ENCODE measurements at places on chromosomes 1 and 21. TPM values are rescaled to one million over a fixed set of nuclear protein-coding genes. Genes with fewer than 3 reads are reported as not detected.

The RHD gene
- total RNA-seq = 1.6 TPM

The NHLH1 gene
- total RNA-seq = 1.3 TPM

GRCh38 chr21:21750124-21750825, 752.1 kb downstream of the NCAM2 start:
- DNase-seq = no peak

- no peak for DNase-seq
Measured at GRCh38 chr1:76075877-76076276, 1.3 kb downstream of the ST6GALNAC3 start.

GRCh38 chr1:45200906-45201500, 5.4 kb downstream of the ZSWIM5 start:
- DNase-seq = no peak

DNA sequence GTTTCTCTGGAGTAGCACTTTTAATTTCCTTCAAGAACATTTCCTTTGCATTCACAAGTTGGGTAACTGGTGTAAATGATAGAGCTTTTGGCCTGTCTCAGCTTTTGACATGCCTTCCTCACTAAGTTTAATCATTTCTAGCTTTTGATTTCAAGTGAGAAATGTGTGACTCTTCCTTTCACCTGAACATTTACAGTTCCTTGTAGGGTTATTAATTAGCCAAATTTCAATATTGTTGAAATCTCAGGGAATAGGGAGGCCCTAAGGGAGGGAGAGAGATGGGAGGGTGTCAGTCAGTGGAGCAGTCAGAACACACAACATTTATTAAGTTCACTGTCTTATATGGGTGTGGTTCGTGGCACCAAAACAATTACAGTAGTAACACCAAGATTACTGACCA, 14.2 kb downstream of the AADACL3 start:
- DNase-seq = no peak

DNA sequence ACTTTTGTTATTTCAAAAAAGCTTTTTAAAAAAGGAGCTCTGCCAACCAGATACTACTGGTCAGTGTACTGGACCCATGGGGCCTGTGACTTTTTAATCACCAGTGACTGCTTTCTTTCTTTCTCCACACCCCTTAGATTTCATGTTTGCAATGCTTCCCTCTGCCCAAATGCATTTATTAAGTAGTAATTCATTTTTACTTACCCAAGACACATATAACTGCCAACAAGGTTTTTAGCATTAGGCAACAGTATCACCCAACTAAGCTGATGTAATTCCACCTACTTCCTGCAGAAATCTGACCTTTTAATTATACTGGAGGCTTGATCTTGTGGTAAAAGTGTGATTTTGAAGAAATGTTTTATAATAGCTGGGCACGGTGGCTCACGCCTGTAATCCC, 12.5 kb downstream of the MECR start:
- no peak for DNase-seq

The ATXN7L2 gene
- 17.3 TPM for total RNA-seq

The VWA1 gene
- 55.6 TPM for total RNA-seq

GRCh38 chr21:44829507-44830092, 11.7 kb upstream of the SUMO3 start:
- no peak for DNase-seq

- no peak for DNase-seq
Measured at GRCh38 chr1:242427519-242427918, 97.0 kb downstream of the PLD5 start.

DNA sequence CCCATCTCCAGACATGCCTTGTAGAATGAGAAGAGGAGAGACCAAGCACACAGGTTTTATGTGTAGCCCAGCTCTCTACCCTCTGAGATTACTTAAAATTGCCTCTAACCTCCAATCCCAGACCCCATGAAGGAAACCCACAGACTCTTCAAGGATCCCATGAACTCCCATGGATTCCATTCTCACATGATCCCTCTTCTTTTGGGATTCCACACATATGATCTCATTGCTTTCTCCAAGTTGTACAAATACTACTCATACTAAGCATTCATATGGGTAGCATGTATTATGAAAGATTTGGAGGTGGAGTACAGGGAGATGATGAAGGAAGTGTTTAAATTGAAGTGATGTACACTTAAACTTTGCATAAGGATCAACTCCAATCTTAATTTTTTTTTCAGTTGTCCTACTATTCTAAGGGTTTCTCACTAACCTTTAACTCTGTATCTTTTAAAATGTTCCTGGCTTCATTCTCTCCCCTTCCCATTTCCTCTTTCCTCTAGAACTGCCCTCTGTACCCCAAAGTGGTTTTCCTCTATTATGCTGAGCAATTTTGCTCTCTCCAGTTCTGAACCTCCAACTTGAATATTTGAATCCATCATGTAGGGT, 41.6 kb downstream of the MFSD2A start:
- no peak for DNase-seq

The DNASE2B gene
- total RNA-seq = not detected

The TFF3 gene
- total RNA-seq = 1.5 TPM

- DNase-seq = no peak
Measured at GRCh38 chr1:169468982-169469381, 16.8 kb downstream of the SLC19A2 start.

- no peak for DNase-seq
Measured at GRCh38 chr1:113605146-113605545, 154.1 kb downstream of the PHTF1 start.

The SELL gene
- not detected for total RNA-seq

DNA sequence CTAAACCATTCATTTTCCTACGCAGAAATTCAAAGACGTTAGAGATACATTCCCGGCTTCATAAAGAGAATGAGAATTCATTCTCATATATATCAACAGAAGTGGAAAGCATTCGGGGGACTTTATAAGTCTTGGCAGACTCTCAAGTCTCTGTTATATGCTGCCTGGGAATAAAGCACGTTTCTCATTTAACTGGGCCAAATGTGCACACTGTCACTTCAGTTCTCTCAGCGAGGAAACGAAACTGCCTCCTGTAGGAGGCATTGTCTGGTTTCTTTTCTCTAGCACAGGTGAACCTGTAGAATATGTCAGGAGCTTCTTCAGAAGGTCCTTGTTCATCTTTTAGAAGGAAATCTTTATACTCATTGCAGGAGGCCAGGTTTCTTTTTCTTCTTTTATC, 367.6 kb downstream of the PTBP2 start:
- no peak for DNase-seq

DNA sequence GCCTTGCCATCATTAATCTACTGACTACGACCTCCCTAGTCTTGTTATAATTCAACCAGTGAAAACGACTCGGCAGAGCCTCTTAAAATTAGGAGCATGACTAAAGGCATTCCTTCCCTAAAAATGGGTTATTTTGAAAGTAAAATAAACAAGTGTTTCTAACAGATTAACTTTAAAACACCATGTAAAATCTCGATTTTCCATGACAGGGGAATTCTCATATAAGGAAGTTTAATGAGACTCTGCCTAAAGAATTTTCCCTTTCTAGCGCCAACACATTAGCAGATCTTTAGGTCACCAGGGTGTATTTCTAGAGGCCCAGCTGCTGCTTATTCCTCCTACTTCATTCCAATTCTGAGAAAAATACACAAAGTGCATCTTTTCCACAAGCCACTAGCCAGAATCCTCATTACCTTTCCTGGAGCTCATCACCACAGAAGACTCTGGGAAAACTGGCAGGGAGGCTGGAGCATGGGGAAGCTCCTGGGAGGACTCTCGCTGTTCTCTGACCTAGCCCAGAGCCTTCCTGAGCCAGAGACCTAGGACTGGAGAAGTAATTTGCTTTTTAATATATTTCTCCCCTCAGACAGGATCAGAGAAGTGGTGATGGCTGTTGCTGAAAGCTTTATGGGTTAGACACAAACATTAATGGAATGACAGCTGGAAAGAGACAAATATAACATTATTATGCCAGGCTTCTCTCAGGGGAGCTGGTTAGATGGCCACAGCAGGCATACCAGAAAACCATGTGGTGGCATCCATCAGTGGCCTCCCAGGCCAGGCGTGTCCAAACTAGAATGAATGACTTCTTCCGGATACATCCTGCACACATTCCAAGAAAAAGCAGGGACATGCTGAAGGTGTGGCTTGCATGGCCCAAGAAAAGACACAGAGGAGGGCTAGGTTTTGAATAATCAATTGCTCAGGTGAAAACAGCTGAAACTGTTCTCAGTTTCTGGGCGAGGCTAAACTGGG, 63.6 kb upstream of the CTTNBP2NL start:
- no peak for DNase-seq

- DNase-seq = no peak
Measured at GRCh38 chr1:205965036-205965884, 22.0 kb upstream of the SLC26A9 start.

DNA sequence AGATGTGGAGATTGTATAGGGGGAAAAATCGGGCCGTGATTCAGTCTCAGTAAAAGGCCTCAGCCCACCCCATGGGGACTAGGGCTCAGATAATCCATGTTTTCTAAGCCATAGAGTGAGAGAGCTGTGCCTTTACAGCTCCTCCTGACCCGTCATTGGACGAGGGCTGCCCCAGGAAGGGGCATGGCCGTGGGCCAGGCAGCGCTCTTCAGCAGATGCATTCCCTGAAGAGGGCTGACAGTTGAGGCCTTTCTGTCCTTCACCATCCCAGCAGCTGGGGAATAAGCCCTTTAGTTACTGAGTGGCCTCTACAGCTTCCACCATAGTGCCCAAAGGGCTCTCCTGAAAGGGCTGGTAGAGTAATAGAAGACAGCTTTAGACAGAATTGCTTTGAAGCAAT, 57.2 kb downstream of the ST3GAL3 start:
- DNase-seq = peak; percentile 41

The H3-3A gene
- 1,182 TPM for total RNA-seq

GRCh38 chr1:67847466-67847865, 14.2 kb upstream of the GNG12 start:
- DNase-seq = no peak

DNA sequence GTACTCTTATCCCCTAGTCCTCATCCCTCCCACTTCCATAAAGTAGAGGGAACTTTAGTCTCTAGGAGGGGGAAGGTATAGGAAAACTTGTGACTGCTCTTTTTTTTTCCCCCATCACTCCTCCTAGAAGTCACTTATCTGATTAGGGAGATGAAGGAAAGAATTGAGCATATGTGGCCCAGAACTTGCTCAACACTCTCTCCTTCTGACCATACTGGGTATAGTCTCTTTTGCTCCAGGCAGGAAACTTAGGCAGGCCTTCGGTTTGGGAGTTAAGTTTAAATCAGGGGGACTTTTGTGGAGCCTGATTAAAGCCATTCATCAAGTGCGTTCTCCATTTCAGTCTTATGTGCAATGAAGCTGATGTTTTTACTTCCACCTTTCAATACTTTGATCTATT, 5.8 kb downstream of the UBE2U start:
- no peak for DNase-seq

The PIP5K1A gene
- total RNA-seq = 94.6 TPM

The EIF3I gene
- 224 TPM for total RNA-seq

DNA sequence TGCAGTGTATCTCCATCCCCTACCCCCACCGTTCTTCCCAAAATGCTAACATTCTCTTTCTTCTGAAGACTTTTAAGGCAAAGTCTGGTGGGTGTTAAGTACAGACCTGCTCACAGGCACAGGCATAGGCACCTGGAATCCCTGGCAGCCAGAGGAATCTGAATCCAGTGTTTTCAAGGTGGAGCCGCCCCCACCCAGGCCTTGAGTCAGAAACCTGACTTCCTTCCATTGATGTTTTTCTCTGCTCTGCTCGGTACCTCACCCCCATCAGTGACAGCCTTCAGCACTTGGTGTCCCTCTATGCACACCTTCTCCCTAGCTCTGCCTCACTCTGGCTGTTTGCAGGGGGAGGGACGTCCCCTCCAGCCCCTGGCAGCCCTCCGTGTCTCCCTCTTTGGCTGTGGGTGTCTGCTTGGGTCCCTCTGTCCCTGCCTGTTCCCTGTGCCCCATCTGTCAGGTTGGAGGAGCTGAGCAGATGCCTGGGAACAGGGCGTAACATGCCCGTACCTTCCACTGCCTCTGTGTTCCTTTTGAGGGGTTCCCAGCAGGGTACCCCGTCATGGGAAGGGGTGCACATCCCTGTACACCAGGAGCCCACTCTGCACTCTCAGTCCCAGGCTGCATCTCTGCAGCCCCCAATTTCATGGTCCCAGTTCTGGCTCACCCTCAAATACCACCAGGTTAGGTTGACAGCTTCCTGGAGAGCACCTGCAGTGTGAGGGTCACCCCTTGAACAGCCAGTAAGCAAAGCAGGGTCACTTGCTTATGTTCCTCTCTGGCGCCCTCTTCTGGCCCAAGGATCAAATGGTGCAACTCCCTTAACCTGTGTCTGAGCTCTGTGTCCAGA, 6.7 kb downstream of the NCDN start:
- DNase-seq = peak; percentile 84

DNA sequence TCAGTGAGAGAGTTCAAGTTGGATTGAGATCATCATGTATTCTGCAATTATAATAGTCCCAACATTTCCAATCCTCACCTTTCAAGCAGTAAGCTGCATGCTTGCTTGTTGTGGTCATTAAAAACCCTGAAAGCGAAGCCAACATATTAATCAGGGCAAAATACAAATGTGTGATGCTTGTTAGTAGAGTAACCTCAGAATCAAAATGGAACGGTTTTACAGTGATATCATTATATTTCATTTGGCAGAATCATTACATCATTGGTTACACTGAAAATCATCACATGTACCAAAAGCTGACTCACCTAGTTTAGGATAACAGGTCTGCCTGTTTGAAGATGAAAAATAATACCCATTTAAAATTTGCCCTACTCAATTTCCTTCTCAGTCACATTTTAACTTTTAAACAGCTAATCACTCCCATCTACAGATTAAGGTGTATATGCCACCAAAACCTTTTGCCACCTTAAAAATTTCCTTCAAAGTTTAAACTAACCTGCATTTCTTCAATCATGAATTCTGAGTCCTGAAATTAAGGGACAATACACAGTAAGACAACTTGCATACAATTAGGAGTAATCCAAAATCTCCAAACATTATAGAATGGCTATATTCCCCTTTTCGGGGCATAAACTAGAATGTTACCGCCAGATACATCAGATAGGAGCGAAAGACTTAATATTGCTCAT, 3.5 kb downstream of the GAS5 start:
- DNase-seq = no peak

DNA sequence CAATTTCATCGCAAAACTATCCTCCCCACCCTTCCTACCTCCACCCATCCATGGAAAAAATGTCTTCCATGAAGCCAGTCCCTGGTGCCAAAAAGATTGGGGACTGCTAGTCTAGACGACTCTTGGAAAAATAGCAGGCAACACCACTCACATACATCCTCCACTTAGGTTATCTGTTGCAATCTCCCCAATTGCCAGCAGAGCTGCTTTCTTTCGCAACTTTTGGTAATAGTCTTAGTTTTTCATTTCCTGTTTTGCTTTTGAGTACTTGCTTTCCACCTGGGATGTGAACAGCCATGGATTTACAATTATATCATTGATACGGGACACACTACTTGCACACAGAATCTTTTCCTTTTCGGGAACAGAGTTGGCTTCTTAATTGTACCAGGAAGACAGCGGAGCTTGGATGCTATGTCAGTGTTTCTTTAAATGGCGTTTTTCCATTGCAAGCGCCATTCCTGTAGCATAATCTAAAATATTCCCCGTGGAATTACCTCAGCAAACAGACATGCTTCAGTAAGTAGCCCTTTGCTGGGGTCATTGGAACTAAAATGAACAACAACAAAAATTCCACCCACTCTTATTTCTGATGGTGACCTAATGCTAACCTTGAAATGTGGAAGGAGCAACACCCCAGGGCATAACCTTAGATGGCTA, 183.3 kb upstream of the ADGRL2 start:
- DNase-seq = no peak

The TMEM240 gene
- 7.7 TPM for total RNA-seq

The ESRRG gene
- 0.44 TPM for total RNA-seq
